ENCODE measurements at places on chromosomes 11 and 22.

DNA sequence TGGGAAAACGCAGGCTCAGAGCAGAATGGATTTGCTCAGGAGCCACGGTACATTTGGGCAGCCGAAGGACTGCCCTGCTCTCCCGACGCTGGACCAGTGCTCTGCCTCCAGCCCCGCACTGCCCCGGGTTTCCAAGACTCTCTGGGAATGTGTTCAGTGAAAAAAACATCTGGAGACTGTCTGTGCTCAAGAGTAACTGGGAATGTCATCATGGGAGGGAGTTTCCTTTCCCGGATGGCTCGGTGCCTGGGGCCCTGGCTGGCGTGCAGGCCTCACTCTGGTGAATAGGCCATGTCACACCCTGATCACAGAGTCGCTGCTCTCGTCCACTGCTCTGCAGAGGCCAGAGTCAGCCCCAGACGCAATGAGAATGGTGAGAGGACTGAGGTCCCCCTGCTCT is 9.8 kb upstream of the APOL6 start:
- peak; percentile 39 for DNase-seq

DNA sequence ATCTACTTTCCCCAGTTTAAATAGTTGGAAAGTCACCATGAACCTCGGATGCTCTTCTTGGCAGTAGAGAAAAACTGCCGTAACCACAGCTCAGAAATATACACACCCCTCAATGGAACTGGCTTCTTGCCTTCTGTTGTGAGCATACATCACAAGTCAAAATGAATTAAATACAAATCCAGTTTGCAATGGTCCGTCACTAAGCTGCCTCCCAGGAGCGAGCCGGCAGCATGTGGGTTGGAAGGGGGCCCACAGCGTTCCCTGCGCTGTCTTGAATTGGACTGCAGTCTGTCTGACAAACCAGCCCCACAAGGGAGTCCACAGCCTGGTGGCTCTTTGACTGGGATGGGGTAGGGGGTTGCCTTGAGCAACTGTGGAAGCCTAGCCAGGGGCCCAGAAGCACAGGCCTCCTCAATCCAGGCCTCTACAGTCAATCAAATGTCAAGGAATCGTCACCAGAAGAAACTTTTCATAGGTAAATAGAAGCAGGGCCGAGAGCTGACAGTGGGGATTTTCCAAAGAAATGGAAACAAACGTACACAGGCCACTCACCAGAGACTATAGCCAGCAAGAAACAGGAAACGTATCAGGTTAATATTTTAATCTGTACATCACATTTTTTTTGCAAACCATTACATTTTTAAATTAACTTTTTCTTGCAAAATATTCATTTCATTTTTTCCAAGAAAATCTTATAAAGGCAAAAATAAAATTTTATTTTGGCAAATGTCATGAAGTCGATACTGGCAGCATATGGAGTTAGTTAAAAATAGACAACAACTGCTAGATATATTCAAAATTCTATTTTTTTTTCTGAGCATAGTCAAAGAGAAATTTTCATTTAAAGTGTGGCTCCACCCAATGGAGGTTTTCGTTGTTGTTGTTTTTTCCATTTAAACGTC is 38.5 kb downstream of the C11orf58 start:
- peak; percentile 95 for DNase-seq

- no peak for DNase-seq
Measured at GRCh38 chr11:16034074-16034473, 322.3 kb downstream of the SOX6 start.

DNA sequence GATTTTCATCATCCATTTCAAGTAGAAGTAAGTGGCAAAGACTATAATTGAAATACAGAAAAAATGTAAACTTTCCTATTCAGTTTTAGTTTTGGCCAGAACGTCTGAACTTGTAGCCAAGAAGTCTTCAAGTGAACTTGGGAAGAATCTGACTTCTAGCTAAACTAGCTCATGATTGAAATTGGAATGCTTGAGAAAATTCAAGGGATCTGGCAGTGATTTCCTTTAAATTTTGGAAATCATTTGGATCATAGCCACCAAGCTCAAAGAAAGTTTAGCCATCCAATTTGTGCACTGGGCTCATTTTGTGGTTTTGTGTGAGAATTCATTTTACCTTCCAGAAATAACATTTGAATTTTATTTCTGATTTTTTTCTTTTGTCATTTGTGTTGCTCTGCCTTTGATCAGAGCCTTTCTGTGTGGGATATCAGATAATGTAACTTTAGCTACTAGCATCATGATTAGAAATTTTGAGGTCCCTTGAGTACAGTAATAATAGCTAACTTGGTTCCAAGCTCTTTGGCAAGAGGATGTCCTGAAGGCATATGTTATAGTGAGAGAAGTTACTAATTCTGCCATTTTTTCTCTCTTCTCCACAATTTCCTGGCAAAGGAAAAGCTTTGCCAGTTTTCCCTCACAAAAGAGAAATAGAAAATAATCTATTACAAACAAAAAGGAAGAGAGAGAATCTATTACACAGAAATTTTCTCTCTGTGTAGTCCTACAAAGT is 2123.7 kb upstream of the RAG2 start:
- no peak for DNase-seq

- DNase-seq, result no peak
Measured at GRCh38 chr22:45420011-45420410, 6.5 kb downstream of the RIBC2 start.

DNA sequence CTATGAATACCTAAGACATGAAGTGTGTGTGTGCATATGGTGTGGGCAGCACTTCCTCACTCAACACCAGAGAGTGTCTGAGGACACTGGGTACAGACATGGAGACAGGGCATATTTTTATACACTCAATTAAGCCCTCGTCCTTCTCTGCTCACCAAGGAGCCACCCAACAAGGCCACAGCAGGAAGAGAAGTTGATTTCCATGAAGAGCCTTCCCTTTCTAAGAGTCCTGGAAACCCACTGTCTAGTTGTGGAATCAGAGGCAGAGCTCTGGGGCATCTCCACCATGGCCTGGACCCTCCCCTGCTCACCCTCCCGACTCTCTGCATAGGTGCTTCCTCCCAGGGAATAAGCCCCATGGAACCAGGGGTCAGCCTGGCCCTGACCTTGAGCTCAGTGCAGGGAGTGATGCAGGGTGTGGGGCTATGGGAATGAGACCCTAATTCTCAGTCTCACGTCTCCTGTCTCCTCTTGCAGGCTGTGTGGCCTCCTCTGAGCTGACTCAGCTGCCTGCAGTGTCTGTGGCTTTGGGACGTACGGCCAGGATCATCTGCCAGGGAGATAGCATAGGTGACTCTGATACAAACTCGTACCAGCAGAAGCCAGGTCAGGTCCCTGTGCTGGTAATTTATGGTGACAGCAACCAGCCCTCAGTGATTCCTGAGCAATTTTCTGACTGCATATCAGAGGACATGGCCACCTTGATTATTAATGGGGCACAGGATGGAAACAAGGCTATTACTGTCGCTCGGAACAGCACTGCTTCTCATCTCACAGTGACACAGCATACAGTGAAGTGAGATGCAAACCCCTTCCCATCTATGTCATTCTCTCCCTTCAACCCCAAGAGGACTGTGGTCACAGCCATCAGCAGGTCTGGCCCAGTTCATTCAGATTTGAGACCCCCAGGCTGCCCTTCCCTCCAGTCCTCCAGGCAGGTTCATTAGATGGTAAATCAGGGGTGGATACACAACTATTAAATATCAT is 14.6 kb upstream of the IGLL5 start:
- no peak for DNase-seq

DNA sequence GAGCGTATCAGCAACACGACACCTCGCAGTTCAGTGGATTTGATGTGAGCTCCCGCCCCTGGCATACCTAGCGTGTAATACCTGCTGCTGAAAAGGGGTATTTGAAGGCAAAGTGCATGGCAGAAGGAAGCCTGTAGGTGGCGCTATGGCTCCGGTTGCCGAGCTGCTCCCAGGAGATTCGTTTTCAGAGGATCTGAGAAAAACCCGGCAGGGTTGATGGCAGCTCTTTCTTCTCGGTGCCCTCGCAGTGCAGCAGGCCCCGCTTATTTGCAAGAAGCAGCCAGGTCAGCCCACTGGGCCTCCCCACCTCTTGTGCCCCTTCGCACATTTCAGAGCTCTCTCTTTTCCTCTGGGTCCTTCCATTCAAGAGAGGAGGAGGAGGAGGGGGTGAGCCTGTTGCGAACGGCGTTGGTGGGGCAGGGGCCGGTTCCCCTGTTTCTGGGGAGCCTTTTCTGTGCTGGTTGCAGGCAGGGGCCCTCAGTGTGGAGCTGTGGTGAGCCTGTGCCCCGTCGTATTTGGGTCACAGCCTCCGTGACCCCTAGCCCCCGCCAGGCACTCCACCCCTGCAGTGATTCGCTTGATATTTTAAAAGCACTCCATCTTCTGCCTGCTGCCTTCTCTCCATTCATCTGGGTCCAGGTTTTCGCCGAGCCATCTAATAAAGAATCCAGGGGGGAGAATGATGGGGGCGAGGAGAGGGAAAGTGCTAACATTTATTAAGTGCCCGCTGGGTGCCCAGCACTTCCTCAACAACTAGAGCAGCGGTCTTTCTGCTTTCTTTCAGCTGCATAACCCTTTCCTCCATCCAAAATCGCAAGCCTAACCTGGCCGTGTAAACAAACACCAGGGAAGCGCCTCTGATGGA is 85.3 kb upstream of the SYT13 start:
- DNase-seq, result peak; percentile 87

- DNase-seq, result no peak
Measured at GRCh38 chr22:32570501-32570900, 95.9 kb downstream of the FBXO7 start.

DNA sequence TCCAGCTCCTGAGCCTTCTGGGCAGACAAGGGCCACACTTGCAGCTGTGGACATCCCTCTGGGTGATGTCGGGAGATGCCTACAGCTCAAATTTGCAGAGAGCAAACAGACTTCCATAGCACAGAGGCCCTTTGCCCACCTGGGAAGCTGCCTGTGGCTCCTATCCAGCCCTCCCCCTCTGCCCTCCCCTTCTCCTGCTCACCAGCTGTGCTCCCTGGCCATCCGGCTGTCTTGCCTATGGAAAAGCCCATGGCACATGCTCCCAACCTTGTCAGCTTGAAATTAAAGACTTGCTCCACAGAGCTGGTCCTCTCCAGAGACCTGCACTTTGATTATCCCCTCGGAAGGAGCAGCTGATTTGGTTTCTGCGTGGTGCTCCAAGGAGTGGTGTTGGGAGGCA is 118.9 kb upstream of the NECTIN1 start:
- no peak for DNase-seq

DNA sequence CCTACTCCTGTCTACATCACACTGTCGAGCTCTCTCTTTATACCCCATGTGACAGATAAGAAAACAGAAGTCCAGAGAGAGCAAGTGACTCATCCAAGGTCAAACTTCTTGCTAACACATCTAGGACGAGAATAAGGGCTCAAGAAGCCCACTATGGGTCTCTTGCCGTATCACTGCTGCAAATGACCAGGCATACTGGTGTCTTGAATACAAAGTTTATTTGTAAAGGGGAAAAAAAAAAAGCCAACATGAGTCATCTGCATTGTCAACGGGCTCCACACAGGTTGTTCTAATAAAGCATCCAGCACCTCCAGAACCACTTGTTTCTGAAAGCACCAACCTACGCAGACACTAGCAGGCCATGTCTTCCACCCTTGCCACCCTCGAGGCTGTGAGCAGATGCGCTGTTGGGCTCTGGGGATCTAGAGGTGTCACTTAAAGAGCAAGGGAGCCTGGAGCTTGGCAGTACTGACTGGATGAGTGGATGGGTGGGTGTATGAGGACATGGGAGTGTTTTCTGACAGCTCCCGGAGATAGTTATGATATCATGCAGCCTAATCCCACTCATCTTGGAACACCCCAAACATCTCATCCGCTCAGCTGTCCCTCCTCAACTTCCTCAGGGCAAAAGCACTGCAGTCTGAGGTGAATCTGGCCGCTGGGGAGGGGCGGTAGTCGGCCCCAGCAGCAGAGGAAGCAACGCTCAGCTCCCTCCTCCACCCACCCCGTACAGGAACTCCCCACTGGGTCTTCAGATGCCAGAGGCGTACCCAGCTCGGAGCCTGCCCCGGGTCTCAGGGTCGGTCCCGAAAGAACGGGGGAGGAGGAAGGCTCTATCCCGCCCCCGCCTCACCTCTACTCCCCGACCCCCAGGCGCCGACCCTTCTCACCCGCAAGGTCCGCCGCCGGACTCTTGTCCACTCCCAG is 1.0 kb downstream of the SMCO4 start:
- peak; percentile 72 for DNase-seq

- DNase-seq, result peak; percentile 69
Measured at GRCh38 chr11:31959716-31960115, 131.2 kb upstream of the RCN1 start.

GRCh38 chr22:25492841-25493734 is 71.4 kb upstream of the GRK3 start:
- DNase-seq, result peak; percentile 33
